ENCODE measurements at places on chromosomes 6 and 20.

DNA sequence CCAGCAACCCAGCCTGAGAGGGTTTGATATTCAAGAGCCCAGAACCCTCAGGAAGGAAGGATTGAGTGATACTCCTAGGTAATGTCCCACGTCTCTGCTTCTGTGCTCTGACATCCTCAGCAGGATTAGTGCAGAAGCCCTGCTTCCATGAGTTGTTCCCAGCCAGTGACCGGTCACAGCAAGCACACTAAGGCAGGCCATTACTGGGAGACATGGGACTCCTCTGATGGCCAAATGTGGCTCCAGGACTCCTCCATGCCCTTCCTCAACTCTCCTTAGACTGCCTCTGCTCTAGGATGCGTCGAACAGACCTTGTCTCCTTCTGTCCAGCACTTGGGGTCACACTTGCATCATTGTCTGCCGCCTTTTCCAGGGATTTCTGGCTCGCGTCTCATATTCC lies 7.6 kb downstream of the HLA-A start:
- no peak for DNase-seq

- DNase-seq = no peak
These were observed 19.8 kb downstream of the HLA-E start for GRCh38 chr6:30508890-30509736.

- no peak for DNase-seq
These were observed 14.5 kb upstream of the PCMTD2 start for GRCh38 chr20:64241061-64241460.

GRCh38 chr6:39899554-39900295 lies 34.5 kb downstream of the MOCS1 start:
- DNase-seq = no peak

- no peak for DNase-seq
These were observed 627.6 kb downstream of the MMUT start for GRCh38 chr6:48835421-48835958.

- DNase-seq = no peak
These were observed 6.6 kb downstream of the TRIM15 start for GRCh38 chr6:30169658-30170614.

DNA sequence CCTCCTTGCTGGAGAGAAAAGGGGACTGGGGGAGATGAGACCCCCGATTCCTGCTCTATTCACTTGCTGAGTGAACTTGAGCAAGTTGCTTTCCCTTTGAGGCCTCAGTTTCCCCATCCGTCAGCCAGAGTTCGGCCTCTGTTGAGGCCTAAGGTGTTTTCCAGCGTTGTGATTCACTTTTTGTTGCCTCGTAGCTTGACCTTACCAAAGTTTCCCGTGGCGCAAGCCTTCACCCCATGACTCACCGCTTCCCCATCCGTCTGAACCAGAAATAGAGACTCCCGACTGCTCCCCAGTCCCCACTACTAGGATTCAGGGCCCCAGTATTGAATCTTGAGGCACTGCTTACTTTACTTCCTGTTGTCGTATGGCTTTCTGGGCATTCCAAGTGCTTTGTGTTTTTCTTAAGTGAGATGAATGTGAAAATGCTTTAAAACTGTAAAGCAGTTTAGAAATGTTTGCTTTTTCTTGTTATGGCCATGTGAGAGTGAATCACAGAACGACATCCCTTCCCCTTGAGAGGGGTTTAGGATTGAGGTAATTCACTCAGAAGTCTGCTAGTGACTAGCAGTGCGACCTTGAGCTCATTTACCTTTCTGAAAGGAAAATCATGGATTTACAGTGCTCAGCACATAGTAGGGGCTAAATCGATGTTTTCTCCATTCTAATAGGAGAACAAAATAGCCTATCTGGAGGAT lies 1.2 kb downstream of the CHMP4B start:
- peak; percentile 3 for DNase-seq

DNA sequence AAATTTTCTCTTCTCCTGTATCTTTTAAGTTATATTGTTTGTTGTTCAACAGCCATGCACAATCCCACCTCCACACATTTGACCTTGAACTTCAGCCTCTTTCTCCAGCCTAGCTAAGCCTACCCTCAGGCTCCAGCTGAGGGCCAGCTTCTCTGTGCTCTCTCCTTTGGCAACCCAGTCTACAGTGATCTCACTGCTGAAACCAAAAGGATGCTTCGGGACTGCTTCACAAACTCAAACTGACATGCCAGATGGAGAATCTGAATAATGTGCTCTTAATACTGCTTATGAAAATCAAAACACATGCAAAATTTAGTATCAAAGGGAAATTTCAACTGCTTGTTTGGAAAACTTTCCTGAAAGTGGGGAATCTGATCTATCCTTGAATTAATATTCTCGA lies 16.1 kb upstream of the RIN2 start:
- no peak for DNase-seq

DNA sequence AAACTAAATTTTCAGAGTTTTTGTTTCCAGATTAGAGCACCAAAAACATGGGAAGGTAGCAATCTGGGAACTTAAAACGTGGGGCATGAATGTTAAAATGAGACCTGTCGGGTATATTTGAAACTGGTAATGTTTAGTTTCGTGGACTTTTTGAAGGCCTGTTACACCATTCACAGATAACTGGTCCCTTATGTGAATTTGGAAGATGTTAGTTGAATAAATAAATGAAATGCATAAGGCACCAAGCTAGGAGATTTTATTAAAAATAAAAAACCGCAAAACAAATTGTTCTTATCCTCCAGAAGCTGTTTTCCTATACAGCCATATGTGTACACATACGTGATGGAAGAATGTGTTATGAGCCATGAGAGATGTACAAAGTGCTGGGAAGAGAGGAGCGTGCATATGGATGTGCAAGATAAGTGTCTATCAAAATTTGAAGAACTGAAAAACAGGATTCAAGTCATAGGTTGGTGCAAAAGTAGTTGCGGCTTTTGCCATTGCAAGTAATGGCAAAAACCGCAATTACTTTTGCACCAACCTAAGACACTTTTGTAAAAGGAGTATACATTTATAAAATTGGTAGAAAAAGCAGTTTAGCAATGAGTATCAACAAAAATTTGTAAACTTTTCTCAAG lies 700 bp upstream of the MCUR1 start:
- DNase-seq = no peak

GRCh38 chr20:25000268-25000801 lies 7.8 kb upstream of the APMAP start:
- no peak for DNase-seq

GRCh38 chr6:1801401-1801800 lies 191.7 kb downstream of the FOXC1 start:
- DNase-seq = no peak

DNA sequence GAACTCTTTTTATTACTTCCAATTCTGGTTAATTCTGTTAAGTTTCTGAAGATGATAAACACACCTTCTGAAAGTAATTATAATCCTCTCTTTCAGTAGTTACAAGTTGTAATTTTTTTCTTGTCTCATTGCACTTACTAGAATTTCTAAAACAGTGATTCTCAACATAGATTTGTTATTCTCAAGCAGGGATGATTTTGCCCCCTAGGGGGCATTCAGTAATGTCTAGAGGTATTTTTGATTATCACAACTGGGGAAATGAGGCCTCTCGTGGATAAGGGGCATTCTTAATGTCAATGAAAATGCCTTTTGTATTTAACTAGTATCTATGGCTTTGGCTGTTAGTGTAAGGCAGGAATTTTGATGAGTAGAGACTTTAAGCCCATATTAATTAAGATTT lies 39.4 kb upstream of the MAFB start:
- DNase-seq = no peak

DNA sequence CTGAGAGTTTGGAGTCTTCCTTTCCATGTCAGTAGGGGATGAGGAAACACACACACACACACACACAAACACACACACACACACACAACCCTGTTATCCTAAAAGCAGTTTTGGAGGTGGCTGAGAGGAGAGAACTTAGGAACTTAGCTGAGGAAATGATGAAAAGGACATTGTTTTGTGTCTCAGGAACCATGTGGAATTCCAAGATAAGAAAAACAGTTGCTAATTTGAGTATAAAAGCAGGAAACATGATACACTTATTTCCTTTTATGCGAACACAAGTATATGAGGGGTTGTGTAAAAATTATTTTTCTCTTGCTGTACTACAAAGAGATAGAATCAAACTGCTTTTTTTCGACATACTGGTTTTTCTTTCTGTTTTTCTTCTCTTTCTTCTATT lies at the start of gene MYCT1:
Gene MYCT1 (plus strand): TSS at position 264 of the 400 bp plus-strand sequence. CDS start 6 bp downstream, at position 270.
- DNase-seq = no peak

- no peak for DNase-seq
These were observed 201.1 kb downstream of the SAMD5 start for GRCh38 chr6:147709396-147710272.

DNA sequence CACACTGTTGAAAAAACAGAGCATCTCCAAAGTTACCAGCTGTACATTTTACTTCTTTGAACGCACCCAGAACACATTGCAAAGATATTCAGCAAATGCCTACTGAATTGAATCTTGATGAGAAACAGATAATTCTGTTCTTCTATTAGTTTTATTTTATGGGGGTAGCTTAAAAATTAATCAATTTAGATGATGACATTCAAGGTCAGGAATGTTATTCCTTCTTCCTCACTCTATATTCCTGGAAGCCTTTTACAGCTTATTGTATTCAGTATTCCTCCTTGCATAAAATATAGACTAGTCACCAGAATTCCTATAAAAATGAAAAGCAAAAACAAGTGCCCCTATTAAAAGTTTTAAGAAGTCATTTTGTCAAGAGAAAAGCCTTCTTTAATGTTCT lies 21.4 kb upstream of the GMDS start:
- no peak for DNase-seq

DNA sequence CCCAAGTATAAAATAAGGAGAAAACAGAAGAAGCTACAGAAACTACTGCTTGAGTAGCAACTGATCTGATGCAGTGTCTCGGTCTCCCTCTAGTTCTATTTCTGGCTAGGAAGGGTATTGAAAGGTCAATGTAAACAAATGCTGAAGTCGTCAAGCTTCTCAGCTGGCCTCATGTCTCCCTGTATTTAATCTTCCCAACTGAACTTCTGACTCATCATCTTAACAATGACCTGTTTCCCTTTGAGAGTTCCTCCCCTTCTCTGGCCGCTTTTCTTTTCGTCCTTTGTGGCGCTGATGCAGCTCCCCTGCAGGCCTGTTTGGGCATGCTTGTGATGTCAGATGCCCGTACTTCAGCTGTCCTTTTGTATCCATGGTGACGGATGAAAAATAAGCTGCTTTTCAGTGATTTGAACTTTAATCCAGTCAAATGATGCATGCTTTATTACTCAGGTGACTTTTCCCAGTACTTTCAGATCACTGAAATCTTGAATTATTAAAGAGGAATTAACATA lies 7.8 kb upstream of the LCA5 start:
- no peak for DNase-seq

DNA sequence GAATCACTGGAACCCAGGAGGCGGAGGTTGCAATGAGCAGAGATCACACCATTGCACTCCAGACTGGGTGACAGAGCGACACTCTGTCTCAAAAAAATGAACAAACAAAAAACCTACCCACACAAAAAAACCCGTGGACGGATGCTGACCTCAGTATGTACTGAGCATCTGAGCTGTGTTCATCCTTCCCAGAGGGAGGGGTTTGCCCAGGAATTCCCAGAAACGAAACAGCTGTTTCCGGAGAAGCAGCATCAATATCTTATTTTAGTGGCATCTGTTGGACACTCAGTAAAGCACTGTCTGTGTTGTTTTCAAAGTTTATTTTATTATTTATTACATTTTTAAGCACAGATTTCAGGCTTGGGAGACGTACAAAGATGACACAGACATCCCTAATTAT lies 18.7 kb downstream of the NANP start:
- DNase-seq = no peak

DNA sequence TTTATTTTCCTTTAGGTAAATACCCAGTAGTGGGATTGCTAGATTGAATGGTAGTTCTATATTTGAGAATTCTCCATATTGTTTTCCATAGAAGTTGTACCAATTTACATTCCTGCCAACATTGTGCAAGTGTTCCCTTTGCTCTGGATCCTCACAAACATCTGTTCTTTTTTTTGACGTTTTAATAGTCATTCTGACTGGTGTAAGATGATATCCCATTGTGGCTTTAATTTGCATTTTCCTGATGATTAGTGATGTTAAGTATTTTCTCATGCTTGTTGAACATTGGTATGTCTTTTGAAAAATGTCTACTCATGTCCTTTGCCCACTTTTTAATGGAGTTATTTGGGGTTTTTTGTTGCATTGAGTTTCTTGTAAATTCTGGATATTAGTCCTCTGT lies 85.6 kb downstream of the UBE3D start:
- DNase-seq = no peak

DNA sequence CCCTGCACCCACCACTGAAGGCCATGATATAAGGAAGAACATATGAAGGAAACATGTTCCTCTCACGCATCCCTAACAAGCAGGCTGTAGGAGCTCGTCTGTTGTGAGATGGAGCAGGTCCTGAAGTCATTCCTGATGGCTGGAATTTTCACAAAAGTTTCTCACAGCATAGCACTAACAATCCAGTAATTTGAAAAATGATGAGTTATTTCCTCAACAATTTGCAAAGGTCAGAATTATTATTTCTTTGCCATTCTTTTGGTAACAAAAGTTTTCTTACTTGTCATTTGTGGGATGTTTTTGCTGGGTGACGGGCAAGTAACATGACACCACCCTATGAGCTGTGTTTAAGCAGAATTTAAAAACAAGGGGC lies 27.6 kb upstream of the FRMD1 start:
- DNase-seq = no peak

GRCh38 chr6:2646346-2646745 lies 104.4 kb downstream of the MYLK4 start:
- DNase-seq = no peak

DNA sequence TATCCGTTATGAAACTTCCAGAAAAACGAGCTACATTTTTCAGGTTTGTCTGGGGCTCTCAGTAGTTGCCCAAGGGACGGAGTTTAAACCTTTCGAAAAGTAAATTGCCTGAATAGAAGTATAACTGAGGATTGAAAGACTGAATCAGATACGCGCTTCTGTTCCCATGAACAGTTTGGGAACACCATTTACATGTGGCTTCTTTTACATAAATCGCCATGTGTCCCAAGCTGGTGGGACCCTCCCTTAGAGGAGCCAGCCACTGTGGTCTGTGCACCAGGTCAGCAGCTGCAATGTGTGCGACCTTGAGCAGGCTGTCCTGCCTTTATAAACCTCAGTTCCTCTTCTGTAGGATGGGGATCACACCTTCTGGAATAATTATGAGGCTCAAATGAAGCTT lies 11.0 kb downstream of the ENTPD6 start:
- no peak for DNase-seq

- no peak for DNase-seq
These were observed 81.1 kb downstream of the SNX5 start for GRCh38 chr20:17887331-17888030.

DNA sequence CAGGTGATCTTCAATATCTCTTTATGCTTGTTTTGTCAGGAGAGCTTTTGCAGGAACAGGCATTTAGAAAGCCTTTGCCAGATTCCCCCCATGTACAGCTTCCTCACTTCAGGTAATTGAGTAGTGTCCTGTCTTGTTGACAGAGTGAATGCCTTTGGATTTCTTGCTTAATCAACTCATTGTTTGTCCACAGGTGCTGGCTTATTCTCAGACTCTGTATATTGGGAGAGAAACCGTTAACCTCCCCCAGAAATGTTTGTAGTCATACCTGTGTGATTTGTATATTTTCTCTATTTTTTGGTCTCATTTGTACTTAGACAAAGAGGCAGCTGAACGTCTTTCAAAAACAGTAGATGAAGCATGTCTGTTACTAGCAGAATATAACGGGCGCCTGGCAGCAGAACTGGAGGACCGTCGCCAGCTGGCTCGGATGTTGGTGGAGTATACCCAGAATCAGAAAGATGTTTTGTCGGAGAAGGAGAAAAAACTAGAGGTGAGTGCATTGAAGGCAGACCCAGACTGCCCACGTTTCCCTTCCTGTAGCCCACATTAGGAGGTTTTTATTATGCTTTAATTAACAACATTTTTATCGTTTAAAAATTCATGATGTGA lies 32.3 kb downstream of the RPRD1B start:
- no peak for DNase-seq

GRCh38 chr20:19430641-19431315 lies 218.3 kb downstream of the SLC24A3 start:
- DNase-seq = no peak

Data from stimulated activated CD8-positive, alpha-beta memory T cell treated with anti-CD3 and anti-CD28 coated beads, Interleukin-15, amount 100 ng/mL, for 24 hours (primary cell).